Hematopoietic multipotent progenitor cell treated with erythropoietin and hydrocortisone succinate and interleukin-3 and kit ligand, for 17 days (in vitro differentiated cells): ENCODE measurements at places on chromosomes 16 and 17.

DNA sequence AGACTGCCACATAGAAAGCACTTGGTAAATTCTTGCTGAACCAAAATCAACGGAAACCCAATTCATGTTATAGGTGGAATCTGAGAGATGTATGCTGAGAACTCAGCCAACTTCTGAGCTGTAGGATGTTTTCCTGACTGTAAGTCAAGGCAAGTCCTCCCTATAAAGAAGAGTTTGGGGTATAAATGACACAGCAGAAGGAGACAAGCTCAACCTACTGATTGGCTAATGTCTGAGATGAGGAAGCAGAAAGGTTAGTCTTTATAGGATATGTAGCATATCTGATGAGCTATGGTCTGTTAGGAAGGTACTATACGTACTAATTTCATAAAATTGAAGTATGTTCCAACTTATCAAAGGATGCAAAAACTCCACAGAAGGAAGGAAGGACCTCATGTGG is 99.5 kb downstream of the XYLT1 start:
- DNase-seq = no peak

GRCh38 chr17:72713701-72714100 is 378.8 kb downstream of the SLC39A11 start:
- DNase-seq = no peak

DNA sequence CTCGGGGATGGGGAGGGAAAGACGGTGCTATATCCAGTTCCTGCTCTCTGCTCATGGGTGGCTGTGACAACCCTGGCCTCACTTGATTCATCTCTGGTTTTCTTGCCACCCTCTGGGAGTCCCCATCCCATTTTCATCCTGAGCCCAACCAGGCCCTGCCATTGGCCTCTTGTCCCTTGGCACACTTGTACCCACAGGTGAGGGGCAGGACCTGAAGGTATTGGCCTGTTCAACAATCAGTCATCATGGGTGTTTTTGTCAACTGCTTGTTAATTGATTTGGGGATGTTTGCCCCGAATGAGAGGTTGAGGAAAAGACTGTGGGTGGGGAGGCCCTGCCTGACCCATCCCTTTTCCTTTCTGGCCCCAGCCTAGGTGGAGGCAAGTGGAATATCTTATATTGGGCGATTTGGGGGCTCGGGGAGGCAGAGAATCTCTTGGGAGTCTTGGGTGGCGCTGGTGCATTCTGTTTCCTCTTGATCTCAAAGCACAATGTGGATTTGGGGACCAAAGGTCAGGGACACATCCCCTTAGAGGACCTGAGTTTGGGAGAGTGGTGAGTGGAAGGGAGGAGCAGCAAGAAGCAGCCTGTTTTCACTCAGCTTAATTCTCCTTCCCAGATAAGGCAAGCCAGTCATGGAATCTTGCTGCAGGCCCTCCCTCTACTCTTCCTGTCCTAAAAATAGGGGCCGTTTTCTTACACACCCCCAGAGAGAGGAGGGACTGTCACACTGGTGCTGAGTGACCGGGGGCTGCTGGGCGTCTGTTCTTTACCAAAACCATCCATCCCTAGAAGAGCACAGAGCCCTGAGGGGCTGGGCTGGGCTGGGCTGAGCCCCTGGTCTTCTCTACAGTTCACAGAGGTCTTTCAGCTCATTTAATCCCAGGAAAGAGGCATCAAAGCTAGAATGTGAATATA is 4.8 kb upstream of the LASP1NB start:
- DNase-seq = no peak

- DNase-seq = no peak
Observed at GRCh38 chr17:55561973-55562495, 50.8 kb upstream of the SMIM36 start.

- no peak for DNase-seq
Observed at GRCh38 chr16:69840975-69841374, 78.8 kb downstream of the WWP2 start.

DNA sequence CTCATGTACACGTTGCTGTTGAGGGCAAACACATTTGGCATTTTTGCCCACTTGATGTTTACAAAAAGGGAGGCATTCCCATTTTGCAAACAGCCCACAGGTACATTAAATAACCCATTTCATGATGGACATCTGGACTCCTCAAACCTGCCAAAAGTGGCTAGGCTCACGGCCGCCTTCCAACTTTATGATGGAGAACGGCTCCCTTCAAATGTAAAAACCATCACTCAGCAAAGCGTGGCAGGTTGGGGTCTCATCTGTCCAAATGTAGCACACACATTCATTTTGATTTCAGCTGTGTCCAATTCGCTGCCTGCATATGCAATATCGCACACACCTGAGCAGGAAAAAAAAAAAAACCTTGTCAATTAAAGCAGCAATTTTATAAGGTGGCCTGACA is 417.8 kb downstream of the TMEM114 start:
- no peak for DNase-seq

- DNase-seq = no peak
Observed at GRCh38 chr17:77528516-77529327, 388.0 kb downstream of the SEC14L1 start.

DNA sequence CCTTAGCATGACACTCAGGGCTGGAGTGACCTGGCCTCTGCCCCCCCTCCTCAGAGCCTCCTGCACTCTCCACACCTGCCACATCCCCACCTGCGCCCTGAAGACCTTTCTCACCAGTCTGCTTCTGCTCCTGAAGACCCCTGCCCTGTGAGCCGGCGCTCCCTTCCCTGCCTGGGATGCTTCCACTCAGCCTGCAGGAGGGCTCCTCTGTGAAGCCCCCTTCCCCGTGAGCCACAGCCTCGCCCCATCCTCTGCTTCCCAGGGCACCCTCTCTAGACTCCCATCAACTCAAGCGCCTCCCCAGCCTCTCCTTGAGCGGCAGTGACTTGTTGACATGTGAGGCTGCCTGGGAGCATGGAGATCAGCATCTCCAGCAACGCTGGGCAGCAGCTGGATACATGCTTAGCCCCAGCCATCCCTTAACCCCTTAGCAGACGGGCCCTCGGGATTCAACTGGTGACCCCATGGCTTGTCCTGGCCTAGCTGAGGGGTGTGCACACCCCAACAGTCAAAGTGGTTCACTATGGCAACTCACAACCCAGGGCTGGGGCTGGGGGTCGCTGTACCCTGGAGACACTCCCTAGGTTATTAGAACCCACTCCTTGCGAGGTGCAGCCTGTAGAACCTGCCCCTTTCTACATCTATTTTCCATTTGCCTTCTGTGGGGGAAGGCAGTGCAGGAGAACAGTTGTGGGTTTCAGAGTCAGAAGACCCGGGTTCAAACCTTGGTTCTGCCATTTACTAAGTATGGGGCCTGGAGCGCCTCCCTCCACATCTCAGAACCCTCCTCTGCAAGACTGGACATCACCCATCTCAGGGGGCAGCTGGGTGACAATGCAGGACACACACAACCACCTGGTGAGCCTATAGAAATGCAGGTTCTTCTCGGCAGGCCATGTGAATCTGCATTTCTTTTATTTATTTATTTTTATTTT is 21.5 kb downstream of the TMEM235 start:
- DNase-seq = no peak

- DNase-seq = no peak
Observed at GRCh38 chr17:5516060-5516792, 29.9 kb downstream of the MIS12 start.

DNA sequence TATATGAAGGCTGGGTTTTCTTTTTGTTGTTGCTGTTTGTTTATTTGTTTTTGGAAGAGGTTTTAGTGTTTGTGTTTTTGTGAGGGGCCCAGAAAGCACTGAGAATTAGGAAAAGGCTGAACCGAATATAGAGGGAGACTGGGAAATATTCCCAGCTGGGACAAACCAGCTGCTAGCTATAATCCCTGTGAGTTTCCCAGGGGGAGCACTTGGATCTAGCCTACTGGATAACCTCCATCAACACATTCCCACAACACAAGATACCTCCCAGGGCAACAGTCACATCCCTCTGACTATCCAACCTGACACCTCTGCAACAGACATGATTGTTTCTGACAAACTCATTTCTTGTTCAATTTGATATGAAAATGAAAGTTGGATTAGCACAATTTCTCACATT is 16.7 kb downstream of the CDH11 start:
- DNase-seq = no peak

- peak; percentile 64 for DNase-seq
Observed at GRCh38 chr17:29613352-29613837, 9.3 kb downstream of the CORO6 start.

- DNase-seq = no peak
Observed at GRCh38 chr16:20255002-20255401, 72.3 kb downstream of the GP2 start.

DNA sequence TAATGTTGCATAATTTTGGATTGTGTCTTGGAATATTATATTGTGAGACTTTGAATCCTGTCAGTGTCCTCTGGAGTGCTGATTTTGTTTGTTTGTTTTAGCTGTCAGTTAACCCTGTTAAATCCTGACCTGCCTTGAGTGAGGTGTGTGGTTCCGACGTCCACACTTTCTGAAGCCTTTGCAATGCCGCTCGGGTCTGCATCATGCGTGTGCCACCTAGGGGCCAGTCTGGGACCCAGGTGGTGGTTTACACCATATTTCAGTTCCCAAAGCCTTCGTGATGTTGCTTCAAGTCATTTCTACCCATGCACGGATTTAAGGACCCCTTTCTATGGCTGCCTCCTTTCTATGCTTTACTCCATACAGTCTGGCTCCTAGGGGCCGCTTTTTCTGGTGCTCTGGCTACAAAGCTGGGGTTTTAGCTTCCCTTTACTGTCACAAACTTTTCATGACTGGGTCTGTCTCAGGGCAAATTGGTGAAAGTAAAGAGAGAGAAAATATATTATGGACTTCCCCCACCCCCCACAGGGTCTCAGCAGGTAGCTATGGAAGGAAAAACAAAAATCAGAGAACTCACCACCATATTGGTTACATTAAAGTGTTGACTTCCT is 11.4 kb upstream of the OR4D1 start:
- DNase-seq = no peak

- DNase-seq = no peak
Observed at GRCh38 chr17:38893607-38894006, 23.7 kb downstream of the LASP1 start.
